NCI-H748 treated with DMSO at 0.1 percent for 48 hours (cell line): ENCODE measurements at places on chromosomes 11 and 22.

GRCh38 chr11:4025967-4026324, 68.7 kb upstream of the RRM1 start:
- no peak for DNase-seq

DNA sequence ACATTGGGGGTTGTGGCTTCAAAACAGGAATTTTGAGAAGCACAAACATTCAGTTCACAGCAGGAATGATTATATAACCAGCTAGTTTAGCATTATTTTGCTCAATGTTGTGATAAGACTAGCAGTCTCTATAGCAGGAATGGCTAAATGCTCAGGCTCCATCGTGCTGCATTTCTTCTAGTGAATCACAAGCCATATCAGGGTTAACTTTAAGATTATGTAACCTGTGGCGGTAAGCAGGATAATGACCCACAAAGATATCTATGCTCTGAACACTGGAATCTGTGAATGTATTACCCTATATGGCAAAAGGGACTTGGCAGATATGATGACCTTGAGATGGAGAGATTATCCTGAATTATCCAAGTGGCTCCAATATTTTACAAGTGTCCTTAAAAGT, 14.8 kb downstream of the FSHB start:
- DNase-seq = no peak

GRCh38 chr11:95358511-95359340, 127.7 kb upstream of the SESN3 start:
- DNase-seq = no peak

DNA sequence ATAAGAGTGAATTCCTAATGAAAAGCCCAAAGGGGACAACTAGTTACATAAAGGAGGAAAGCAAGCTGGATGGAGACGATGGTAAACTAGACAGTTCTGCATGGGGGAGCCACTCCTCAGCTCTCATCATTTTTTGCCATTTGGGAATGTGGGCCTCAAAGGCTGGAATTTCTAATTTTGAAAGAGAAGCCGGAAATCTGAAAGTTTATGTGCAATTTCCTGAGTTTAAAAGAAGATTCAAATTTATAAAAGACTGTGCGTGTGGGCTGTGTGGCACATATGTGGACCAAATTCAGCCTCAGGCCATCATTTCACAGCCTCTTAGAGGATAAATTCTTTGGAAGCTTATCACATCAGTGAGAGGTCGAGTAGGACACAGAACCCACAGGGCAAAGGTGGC, 18.3 kb upstream of the CRY2 start:
- no peak for DNase-seq

GRCh38 chr11:107695446-107695845, 16.4 kb downstream of the SLN start:
- DNase-seq = no peak

DNA sequence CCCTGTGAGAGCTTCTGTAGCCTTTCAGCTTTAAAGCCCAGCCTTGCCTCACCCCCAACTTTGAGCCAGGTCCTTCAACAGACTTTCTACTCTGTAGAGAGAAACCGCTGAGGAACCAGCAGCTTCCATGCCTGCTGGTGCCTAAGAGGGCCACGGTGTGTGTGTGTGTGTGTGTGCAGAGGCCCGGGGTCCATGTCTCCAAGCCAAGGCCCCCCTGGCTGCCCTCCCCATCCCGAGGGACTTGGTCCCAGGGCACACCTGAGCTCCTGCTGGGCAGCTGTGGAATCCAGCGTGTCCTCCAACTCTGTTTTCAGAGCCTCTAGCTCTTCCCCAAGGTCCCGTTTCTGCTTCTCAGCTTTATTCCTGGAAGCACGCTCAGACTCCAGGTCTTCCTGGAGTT, 42.3 kb downstream of the APOL1 start:
- no peak for DNase-seq

DNA sequence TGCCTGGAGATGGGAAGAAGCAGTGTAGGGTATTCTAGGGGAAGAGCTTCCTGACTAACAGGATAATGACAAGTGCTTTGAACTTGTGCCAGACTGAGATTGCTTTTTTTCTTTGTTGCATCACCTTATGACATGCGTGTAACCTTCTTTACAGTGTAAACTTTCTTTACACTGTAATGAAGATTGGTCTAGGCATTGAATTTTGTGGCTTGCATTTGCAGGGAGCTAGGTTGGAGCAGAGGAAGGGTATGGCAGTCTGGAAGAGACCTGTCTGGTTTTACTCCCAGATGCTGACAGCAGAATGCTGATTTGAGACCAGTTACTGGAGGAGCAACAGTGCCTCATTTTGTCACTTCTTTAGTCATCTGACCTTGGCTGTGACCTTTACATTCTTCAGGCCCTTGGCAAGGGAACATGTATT, 5.6 kb downstream of the DDB2 start:
- no peak for DNase-seq

DNA sequence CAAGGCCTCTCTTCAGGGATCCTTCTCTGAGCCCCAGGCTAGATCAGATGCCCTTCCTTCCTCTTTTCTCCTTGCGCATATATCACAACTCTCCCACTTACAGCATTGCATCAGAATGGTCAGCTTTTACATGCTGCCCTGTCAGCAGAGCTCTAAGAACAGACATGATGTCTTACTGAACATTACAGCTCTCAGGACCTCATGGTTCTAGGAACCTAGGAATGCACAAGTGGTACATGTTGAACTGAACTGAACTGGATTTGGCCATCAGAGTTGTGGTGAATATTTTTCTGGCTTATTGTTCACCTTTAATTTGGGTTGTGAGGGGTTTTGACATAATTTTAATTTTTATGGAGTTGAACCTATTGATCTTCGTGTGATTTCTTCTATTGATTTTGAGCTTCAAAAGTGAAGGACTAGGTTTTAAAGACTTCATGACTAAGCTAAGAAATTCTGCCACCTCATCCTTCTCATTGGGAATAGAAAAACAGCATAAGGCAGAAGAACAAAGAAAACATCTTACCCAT, 37.7 kb upstream of the SPON1 start:
- DNase-seq = no peak

- no peak for DNase-seq
These were observed 77.5 kb downstream of the AMOTL1 start for GRCh38 chr11:94845622-94846021.

DNA sequence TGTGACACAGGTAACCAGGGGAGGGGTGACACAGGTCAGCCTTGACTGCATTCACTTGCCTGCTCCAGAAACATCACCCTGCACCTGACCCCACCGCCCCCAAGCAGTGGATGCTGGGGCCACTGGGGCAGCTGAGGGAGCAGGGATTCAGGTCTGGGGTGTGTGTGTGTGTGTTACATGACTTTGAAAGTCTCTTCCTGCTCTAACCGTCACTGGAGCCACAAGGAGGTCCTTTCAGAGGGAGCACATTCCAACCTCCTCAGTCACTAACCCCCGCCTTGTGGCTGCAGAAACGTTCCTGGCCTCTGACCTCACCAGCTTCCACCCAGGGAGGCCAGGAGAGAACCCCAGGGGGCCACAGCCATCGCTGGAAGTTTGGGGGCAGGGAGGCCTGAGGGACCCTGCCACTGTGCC, 2.9 kb upstream of the FOSL1 start:
- DNase-seq = no peak

GRCh38 chr11:64500176-64501013, 90.6 kb upstream of the SLC22A12 start:
- DNase-seq = no peak

DNA sequence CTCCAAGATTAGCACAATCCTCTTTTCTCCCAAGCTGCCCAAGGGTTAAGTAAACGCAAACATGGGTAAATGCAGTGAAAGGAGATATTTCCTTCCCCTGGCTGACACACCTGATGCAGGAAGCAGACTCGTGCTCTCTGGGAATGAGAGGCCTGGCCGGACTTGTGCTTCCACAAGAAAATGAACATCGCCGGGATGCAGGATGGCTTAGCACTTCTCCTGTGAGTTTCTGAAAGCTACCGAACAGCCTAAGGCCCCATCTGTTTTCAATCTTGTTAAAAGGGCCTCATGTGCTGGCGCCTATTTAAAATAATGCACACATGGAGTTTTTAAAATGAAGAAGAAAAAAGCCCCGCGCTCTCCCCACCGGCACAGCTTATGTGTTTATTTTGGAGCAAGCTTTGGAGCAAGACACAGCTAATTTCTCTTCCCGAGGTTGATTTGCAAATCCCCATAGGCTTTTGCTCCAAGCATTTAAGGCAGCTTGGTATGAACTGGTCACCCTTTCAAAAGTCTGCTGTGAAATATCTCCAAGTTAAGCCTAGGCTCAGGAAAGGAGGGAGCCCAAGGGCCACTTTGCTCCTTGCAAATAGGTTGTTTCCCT, 100.9 kb downstream of the SYN3 start:
- no peak for DNase-seq

DNA sequence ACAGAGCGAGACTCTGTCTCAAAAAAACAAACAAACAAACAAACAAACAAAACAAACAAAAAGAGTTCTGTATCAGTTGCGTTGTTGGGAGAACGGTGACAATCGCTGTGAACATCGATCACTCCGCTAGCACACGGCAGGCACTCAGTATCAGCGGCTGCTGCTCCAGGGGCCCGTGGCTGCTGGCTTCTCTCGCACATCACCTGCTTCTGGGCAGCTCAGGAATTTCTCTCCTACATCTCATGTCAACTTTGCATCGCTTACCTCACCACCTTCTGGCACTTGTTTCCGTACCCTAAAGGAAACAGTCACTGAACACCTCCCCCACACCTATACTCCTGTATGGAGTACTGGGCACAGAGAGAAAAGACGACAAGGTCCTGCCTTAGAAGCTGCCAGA, 70.3 kb upstream of the WNT7B start:
- DNase-seq = no peak

GRCh38 chr11:79648766-79649520, 208.1 kb upstream of the TENM4 start:
- no peak for DNase-seq

- no peak for DNase-seq
These were observed 8.2 kb downstream of the ALX4 start for GRCh38 chr11:44301564-44302271.

GRCh38 chr11:45331839-45332238, 45.7 kb upstream of the SYT13 start:
- DNase-seq = no peak

GRCh38 chr11:119041821-119042514, 11.3 kb upstream of the SLC37A4 start:
- DNase-seq = no peak

GRCh38 chr22:44918166-44918924, 91.5 kb downstream of the PHF21B start:
- DNase-seq = no peak

- no peak for DNase-seq
These were observed 30.4 kb downstream of the RTN4R start for GRCh38 chr22:20237480-20238440.

- no peak for DNase-seq
These were observed 12.0 kb upstream of the SESN3 start for GRCh38 chr11:95242845-95243605.

DNA sequence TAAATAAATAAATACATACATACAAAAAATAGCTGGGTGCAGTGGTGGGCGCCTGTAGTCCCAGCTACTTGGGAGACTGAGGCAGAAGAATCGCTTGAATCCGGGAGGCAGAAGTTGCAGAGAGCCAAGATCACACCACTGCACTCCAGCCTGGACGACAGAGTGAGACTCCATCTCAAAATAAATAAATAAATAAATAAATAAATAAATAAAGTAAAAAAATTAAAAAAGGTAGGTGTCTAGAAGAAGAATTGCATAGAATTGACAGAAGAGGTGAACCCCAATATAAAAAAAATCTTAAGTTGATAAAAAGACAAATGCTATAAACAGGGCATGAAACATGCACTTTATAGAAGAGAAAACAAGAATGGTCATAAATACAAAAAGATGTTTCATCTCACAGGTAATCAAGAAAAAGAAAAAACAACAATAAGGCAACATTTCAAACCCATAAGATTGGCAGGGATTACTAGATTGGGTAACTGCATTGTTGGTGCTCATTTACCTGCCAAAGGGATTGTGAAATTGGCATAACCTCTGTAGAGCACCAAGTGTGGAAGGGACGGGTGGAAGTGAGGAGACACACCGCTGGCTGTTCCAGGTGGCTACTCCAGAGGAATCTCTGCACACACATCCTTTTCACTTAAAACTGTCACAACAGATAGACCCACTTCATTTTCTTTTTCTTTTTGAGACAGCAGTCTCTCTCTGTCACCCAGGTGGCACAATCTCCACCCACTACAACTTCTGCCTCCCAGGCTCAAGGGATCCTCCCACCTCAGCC, 44.7 kb downstream of the NF2 start:
- DNase-seq = no peak

GRCh38 chr11:21511835-21512440, 680.9 kb upstream of the ANO5 start:
- peak; percentile 81 for DNase-seq

DNA sequence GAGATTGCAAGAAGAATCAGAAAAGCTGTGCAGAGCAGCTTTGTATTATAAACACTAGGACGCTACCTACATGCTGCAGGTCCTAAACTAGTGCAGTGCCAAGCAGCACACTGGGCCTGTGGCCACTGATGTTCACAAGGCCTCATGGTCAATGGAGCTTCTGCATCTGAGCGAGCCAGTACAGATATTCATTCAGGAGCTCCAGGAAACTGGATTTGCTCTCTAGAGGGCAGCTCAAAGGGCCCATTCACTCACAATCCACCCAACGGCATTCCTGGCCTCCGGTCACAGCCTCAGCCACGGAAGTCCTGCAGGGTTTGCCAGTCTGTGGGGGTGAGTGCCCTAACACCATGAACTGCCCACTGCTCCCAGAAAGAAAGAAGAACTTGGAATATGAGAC, 5.8 kb upstream of the TBC1D10A start:
- no peak for DNase-seq

DNA sequence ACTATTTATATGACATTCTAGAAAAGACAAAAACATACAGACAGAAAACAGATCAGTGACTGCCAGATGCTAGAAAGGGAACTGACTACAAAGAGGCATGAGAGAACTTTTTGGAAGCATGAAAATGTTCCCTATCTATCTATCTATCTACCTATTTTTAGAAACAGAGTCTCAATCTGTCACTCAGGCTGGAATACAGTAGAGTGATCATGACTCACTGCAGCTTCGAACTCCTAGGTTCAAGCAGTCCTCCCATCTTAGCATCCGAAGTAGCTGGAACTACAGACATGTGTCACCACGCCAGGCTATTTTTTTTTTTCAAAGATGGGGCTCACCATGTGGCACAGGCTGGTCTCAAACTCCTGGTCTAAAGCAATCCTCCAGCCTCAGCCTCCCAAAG, 6.9 kb downstream of the SBF2 start:
- no peak for DNase-seq

DNA sequence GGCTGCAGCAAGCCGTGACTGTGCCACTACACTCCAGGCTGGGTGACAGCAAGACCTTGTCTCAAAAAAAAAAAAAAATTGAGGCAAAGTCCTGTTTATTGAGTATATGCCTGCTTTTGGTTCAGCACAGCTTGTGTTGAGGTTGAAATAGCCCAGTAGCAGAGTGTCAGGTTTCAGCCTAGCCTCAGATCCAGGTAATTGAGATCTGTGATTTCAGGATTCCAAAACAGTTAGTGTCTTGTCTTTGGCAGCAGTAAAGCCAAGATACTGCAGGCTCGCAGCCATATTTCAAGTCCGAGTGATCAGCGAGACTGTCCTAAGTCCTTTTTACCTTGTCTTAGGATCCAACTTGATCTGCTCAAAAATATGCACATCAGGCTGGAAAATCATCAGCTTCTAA, 27.0 kb downstream of the CUL5 start:
- no peak for DNase-seq

- no peak for DNase-seq
These were observed 35.1 kb upstream of the GGTLC2 start for GRCh38 chr22:22609291-22609690.
